Stimulated activated CD8-positive, alpha-beta memory T cell treated with anti-CD3 and anti-CD28 coated beads, Interleukin-15, amount 100 ng/mL, for 24 hours (primary cell): ENCODE measurements at places on chromosomes 7 and 10.

DNA sequence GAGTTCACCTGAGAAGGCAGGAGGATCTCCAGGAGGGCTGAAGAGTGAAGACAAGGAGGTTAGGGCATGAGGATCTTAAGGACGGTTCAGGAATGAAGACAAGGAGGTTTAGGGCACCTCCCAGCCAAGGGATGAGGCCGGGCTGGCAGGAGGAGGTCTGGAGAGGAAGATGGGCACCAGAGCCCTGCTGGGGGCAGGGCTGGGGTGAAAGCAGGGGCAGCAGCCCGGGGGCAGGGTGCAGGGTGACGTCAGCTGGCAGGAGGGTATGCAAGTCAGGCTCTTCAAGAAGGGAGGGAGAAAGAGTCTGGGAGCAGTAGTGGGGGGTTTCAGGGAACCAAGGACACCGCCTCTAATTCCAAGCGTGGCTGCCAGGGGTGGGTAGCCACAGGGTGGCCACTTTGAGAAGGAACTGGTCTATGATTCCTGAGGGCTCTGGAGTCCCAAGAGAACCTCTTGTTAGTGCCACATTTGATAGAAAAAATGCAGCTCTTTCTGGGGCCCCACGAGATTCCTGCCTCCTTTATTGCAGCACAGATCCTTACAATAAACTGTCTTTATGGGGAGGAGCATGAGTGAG, 101.6 kb downstream of the C10orf90 start:
- DNase-seq = no peak

DNA sequence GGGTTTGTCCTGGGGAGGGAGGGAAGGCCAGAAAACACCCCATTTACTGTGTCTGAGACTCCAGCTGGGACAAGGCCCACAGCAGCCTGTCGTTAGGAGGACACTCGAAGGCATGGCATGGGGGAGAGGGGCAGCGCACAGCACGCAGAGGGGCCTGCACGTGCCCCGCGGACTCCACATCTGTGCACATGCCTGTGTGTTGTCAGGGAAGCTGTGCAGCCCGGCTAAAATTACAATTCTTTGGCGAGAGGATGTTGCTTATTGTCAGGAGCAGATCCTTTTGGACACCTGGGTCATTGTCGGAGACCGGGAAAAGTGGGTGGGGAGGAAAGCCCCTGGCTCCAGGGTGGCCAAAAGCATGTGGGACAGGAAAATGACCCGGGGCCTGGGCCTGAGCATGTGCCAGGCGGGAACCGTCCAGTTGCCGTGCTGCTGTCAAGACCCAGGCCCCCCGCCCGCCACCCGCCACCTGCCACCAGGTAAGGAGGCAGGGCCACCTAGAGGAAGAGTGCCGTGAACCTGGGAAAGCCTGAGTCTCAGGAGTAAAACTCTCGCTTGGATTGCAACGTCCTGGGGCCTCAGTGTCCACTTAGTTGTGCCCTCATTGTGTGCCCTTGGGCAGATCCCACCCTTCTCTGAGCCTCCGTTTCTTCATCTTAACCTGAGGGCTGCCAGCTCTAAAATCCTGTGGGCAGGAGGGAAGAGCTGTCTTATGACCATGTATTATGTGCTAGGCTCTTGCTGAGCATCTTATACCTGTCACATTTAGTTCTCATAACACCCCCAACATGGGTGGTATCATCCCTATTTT, 7.2 kb downstream of the VSIR start:
- no peak for DNase-seq

DNA sequence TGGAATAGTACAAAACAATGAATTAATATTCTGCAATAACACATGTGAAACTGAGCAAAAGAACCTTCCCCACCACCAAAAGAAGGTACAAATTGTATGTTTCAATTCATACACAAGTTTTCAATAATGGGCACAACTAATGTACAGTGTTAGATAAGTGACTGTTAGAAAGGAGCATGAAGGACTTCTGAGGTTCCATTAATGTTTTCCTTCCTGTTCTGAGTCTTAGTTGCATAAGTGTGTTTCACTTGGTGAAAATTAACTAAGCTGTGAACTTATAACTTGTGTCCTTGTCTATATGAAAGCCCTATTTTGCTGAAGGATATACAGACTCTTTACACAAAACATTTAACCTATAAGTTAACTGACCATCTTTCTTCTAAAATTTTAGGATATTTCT, 8.2 kb downstream of the GSAP start:
- DNase-seq = no peak

- DNase-seq = no peak
Measured at GRCh38 chr7:64905547-64905946, 2.5 kb downstream of the ZNF273 start.

- no peak for DNase-seq
Measured at GRCh38 chr10:29069941-29070340, 218.9 kb upstream of the LYZL1 start.

- no peak for DNase-seq
Measured at GRCh38 chr7:133015888-133016287, 66.0 kb downstream of the CHCHD3 start.
